ENCODE measurements at places on chromosomes 7 and 10.

GRCh38 chr7:41110186-41110585 lies 592.7 kb downstream of the INHBA start:
- peak; percentile 34 for DNase-seq

DNA sequence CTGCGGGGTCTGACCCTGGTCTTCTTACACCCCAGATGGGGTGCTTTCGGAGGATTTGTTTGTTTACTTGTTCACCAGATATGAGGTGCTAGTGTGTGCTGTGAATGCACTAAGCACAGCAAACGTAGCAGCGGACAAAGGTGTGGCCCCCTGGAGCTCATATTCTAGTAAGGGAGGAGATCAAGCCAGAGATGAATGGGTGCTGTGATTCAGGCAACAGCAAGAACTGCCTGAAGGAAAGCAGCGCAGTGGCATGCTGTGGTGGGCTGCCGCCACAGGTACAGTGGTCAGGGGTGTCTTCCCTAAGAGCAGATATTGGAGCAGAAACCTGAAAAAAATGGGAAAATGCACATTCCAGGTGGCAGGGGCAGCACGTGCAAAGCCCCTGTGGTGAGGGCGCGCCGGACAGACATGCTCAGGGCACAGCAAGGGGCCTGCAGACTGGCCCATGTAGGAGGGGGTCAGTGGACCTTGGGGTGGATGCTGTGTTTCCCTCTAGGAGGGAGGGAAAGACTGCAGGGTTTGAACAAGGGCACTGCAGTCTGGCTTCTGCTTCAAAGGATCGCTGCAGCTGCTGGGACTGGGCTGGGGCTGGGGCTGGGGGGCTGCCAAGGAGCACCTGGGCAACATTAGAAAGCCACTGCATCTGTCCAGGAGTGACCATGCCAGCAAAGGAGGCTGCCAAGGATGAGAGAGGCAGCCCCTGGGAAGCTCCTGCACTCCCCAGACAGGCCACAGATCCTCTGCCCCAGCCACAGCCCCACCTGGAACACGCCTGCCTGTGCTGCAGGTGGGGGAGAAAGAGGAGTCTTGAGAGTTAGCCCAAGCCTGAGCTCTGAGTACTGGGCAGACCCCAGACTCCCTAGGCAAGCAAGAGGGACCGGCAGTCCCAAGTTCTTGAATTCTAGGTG lies 927 bp upstream of the DEPP1 start:
- no peak for DNase-seq

DNA sequence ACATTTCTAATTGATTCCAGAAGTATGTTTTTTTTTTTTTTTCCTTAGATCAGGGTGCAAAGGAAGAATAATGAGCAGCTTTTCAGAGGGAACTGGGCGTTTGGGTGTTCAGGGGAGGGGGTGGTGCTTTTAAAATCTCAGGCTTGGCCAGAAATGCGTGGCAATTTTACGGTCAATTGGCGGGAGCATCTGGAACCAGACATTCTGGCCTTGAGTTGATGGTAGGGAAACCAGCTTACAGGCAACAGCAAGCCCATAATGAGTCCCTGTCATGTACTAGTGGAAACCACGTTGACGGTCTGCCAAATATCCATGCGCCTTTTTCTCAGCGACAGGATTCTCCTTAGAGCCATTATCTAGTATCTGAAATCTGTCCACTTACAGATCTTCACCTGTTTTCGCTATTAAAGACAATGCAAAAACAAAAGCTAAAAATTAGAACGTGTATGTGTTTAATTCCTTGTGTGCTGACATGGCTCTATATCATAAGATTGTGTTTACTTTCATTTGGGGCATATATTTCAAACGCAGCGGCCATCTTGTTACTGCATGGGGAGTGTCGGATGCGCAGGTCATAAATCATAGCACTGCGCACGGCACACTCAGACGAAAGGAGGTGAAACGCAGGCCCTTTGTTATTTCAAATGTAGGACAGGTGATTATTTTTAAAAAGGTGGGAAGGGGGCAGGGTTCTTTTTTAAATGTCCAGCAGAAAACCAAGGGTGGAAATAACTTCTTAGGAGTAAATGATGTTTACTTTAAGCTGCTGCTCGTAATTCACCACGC lies 209.2 kb downstream of the AGMO start:
- no peak for DNase-seq

- DNase-seq: peak; percentile 24
These were observed 291.2 kb downstream of the KIF20B start for GRCh38 chr10:89992575-89992974.

- DNase-seq: no peak
These were observed 486.3 kb downstream of the ACTR3B start for GRCh38 chr7:153245809-153246208.

- peak; percentile 62 for DNase-seq
These were observed 167.1 kb upstream of the INHBA start for GRCh38 chr7:41869997-41870396.

- DNase-seq: no peak
These were observed 995 bp upstream of the PARD3 start for GRCh38 chr10:34816085-34816496.

DNA sequence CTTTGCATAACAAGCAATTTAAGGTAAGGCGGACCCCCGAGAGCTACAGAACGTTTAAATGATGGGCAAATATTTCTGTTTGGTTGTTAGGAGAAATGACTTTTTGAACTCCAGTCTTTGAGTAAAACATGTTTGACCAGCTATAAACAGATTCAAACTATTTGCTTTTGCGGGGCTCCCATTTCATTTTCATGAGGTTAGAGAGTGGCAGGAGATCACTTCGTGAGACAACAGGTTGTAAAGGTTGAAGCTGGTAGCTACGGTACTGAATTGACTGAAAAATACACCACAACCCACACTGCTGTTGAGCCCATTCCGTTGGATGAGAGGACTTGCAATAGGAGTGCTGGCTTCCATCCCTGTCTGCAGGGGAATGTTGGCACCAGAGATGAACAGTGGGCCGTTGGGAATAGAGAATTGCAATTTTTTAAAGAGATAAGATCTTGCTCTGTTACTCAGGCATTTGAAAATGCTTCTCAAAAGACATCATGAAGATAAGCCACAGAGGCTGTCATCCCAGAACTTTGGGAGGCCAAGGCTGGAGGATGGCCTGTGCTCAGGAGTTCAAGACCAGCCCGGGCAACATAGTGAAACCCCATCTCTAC lies 65.7 kb upstream of the CARD11 start:
- no peak for DNase-seq

- no peak for DNase-seq
These were observed 93.4 kb upstream of the TNRC18 start for GRCh38 chr7:5517057-5517456.

GRCh38 chr7:138066954-138067394 lies 9.3 kb upstream of the AKR1D1 start:
- no peak for DNase-seq

GRCh38 chr10:103853428-103854264 lies 1.7 kb downstream of the SH3PXD2A start:
- DNase-seq: no peak

DNA sequence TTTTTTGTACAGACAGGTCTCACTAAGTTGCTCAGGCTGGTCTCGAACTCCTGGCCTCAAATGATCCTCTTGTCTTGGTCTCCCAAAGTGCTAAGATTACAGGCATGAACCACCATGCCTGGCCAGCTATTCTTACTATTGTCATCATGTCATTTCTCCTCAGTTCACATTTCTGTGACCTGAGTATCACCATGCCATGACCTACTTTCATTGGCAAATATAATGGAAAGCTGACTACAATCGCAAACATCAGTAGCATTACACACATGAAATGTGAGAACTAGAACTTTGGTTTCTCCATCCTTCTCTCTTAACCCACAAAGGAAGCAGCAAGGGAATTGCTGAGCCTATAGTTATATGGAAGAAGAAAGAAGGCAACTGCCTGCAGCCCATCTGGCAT lies 26.0 kb upstream of the WIPF3 start:
- no peak for DNase-seq

- no peak for DNase-seq
These were observed 199.7 kb upstream of the MAGI2 start for GRCh38 chr7:79653136-79653631.

GRCh38 chr7:86904949-86905834 lies 154.3 kb downstream of the ELAPOR2 start:
- peak; percentile 21 for DNase-seq

DNA sequence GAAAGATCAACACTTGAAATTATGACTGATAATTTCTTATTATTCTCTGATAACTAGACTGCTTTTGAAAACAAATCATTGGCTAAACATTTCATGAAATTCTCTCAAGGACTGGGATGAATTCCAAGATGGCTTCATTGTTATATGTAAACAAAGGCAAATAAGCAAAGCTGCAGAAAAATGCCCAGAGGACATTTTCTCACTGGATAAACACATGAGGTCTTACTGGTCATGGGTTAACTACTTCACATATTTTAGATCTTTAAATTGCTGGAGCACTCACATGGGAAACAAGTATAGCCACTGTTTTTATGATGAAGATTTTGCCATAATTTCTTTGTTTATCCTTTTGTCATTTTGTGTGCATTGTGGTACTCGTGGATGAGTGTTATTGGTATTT lies 239.1 kb downstream of the PHF14 start:
- no peak for DNase-seq

DNA sequence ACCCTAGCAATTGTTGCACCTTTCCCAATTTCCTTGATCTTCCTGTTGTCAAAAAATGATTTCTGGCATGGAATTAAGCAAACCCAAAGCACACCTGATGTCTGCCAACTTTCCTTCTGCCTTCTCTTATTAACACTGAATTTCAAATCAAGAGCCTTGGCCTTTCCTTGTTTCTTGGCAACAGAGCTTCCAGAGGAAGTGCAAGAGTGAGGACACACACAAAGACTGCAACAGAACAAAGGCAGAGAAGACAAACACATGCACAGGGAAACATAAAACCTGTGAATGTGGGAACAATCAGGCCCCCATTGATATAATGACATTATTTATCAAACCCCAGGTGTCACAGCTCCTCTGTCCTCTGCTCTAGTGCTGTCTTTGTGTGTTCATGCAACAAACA lies 73.0 kb upstream of the IL6 start:
- DNase-seq: no peak

DNA sequence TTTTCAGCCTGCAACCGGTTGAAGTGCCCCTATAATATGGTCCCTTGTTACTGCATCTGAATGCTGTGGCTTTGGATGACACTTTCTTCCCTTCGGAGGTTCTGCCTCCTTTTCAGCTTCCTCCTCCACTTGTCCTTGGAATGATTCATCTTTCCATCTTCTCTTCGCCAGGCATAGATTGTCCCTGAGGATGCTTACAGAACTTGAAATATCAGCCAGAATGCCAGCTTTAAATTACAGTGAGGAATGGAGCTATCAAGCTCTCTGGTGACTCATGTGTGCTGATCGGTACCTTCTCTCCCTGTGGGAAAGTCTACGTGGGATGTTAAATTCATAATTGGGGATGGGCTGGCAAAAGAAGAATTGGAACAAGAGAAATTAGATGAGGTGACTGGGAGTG lies 45.9 kb upstream of the PDK4 start:
- DNase-seq: no peak

GRCh38 chr7:69946901-69947300 lies 348.6 kb downstream of the AUTS2 start:
- no peak for DNase-seq

- DNase-seq: no peak
These were observed 3.5 kb downstream of the TMEM273 start for GRCh38 chr10:49184642-49185111.

DNA sequence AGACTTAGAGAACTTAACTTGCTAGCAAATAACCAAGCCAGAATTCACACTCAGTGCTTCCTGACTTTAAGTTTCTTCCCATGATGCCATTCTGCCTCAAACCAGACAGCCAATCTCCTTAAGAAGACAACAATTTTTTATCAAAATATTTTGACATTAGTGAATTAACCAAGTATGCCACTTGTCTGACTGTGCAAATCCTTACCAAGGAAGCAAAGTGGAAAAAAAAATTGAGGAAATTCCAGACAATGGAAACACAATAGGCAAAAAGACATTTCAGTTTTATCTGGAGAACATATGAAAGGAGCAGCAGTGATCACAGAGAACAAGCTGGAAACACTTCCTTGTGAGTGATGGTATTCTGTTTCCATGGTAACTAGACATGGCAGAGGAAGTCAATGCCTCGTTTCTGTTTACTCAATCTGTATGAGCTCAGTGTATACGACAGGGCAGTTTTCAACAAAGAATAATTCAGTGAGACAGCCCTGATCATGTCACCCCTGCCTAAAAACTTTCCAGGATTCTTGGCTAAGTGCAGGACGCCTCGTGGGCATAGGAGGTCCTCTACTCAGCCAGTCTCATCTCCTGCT lies 114.2 kb downstream of the DYNC1I1 start:
- DNase-seq: peak; percentile 28

DNA sequence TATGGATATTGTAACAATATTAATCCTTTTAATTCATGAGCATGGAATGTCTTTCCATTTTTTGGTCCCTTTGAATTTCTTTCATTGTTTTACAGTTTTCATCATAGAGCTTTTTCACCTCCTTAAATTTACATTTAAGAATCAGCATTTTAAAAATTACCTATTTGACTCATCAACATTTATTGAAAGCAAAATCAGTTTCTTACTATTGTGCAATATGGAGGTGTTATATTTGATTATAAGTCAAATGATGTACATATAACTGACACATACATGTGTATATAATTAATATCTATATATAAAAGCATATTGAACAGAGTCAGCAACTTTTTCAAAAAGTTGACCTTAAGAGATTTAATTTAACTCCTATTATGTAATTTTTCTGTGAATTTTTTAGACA lies 52.2 kb downstream of the SHOC2 start:
- DNase-seq: no peak

- DNase-seq: peak; percentile 29
These were observed 8.7 kb upstream of the BHLHA15 start for GRCh38 chr7:98202367-98203195.

DNA sequence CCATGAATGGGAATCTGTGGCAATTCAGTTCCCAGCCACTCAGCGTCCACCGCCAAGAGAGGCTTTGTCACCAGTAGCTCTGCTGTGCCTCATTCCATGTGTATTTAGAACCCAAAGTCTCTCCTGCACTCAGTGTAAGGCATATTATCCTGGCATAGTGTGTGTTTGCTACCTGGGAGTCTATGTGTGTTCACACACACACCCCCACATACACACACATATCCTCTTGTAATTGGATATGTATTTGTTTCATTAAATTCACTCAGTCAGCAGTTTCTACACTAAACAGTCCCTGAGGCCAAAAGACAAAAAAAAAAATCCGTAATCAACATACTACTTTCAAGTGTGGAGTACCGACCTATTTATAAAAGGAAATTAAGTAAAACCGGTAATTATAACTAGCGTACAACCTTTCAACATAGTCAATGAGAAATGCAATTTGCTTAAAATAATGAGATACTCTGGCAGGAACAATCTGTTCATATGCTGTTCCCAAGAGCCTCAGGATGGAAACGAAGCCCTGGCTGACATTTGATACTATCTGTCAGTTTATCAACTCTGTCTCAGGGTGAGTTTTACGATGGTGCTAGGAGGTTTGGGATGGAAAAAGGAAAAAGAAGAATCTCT lies 425.8 kb upstream of the CELF2 start:
- DNase-seq: no peak

- DNase-seq: no peak
These were observed 111.7 kb downstream of the PDGFA start for GRCh38 chr7:407721-408539.

- peak; percentile 83 for DNase-seq
These were observed 41.4 kb downstream of the COL1A2 start for GRCh38 chr7:94436018-94436604.

- no peak for DNase-seq
These were observed 167.0 kb upstream of the CCDC6 start for GRCh38 chr10:60073397-60073780.

All from suppressor macrophage treated with lipopolysaccharide for 1 hour (primary cell).